MM.1S (cell line): ENCODE measurements at places on chromosomes 1 and 21.

GRCh38 chr1:155499953-155500639 is 62.5 kb downstream of the ASH1L start:
- DNase-seq: peak; percentile 55

DNA sequence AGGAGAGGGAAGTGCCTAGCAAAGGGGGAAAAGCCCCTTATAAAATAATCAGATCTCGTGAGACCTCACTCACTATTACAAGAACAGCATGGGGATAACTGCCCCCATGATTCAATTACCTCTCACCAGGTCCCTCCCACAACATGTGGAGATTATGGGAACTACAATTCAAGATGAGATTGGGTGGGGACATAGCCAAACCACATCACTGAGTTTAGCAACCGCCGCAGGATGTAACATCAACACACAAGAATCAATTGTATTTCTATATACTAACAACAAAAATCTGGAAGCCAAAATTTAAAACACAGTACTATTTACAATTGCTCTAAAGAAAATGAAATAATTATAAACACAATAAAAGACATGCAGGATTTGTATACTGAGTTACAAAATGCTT is 21.9 kb downstream of the DIRAS3 start:
- no peak for DNase-seq

- no peak for DNase-seq
These were observed 18.9 kb downstream of the DBT start for GRCh38 chr1:100230765-100231164.

- DNase-seq: no peak
These were observed 73.5 kb upstream of the RUNX3 start for GRCh38 chr1:25003457-25004190.

DNA sequence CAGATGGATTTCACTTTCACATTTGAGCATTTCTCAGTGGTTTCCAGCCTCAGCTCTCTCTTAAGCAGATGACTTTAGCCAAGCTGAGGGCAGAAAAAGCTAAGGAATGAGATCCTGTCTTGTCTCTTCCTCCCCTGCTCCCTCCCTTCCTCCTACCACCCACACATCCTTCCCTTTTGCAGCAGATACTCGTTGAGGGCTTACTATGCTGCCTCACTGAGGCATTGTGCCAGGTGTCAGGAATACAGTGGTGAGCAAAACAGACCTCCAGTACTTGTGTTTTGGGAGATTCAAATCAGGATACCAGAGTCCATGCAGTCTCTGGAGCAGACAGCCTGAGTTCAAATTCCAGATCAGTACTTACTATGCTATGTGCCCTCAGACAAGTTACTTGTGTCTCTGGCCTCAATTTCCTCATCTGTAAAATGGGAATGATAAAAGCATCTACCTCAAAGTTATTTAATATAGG is 43.2 kb downstream of the KIF26B start:
- peak; percentile 50 for DNase-seq

GRCh38 chr1:39858315-39858714 is 25.0 kb downstream of the TRIT1 start:
- DNase-seq: no peak

DNA sequence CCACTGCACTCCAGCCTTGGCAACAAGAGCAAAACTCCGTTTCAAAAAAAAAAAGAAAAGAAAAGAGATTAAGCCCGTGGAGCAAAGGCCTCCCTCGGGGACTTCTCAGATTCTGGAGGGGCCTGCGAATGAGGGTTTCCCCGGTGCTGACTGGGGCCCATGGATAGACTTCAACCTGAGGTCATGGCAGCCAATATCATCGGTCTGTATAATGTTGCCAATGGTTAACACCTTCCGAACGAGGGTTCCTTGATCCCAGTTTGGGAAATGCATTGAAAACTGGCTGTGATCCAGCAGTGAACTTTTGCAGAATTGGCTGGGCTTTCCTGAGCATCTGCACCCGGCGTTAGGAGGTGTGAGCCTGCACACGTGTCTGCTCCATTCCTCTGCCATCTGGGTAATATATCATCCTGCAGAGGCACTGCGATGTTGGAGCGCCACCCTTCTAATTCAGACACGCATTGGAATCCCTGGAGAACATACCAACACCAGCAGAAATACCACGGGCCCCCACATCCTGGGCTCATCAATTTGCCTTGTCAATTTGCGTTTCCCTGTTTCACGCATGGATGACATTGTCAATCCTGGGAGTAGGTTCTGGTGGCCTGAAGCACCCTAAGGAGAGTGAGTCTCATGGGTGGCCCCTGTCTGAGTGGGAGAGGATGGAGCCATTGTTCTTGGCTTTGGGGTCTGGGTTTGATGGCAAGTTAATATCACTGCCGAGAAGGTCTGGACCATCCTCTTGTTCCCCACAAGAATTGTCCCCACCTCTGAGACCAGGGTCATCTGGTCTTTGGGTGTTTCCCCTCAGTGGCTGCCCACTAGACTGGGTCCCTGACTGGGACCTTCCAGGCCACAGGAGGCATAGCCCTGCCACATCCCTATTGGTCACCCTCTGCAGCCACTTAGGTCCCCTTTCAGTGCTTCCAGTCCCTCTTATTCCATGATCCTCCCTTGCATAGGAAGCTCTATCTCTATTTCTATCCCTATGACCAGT is 441.0 kb downstream of the PTPRU start:
- DNase-seq: no peak

- no peak for DNase-seq
These were observed 26.5 kb upstream of the SLC45A3 start for GRCh38 chr1:205706601-205707502.

GRCh38 chr1:30779294-30780071 is 21.9 kb upstream of the LAPTM5 start:
- peak; percentile 85 for DNase-seq

- DNase-seq: no peak
These were observed 144.0 kb downstream of the PGBD5 start for GRCh38 chr1:230282157-230282556.

DNA sequence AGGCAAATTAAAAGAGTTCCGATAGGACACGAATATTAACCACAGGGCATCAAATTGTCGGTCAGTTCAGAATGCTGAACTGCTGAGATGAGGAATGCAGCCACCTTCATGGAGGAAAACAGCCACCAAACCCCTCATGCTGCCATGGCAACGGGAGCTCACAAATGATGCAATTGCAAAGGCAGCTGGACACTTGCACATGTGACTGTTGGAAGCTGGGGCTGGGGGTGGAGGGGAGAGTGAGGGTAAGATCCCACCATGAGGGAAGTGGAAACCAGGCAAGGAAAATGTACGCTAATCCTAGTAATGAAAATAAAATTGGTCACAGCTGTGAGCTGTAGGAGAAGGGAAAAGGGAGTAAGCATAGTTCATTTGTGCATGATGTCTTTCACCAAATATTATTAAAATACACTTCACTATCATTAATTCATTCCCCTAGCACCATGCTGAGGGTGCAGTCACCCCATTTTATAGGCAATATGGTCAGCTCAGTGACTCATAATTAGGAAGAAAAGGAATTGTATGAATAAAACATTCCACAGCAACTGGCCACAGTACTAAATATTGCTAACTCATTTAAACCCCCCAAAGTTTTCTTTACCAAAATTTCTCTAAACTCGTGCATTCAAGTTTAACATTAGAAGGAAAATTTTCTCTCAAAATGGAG is 15.3 kb downstream of the BECN2 start:
- no peak for DNase-seq

DNA sequence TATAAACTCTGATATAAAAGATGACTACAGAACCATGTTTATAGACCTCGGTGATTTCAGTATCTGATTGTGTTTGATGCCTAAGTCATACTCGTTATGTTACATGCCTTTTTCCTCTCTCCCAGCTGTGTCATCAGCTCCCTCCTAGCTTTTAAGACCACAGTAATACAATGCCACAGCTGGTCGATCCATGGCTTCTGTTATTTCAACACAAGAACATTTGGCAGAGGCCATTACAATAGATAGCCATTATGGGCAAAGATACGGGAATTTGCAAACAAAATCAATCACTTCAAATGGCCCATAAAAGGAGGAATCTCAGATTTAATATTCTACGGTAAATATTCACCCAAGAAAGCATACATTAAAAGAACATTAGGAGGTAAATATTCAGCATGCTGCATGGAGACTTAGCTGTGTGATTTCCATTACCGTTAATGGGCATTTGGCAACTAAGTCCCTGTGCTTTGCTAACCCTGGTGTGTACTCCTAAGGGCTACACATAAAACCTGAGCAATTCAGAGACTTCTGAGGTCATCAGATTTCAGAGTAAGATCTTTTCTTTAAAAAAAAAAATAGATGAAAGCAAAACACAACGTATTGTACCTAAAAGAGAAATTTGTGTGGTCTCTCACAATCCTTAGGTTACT is 153.4 kb downstream of the PIGK start:
- no peak for DNase-seq

- DNase-seq: no peak
These were observed 411.0 kb downstream of the CAMTA1 start for GRCh38 chr1:7196036-7196911.

DNA sequence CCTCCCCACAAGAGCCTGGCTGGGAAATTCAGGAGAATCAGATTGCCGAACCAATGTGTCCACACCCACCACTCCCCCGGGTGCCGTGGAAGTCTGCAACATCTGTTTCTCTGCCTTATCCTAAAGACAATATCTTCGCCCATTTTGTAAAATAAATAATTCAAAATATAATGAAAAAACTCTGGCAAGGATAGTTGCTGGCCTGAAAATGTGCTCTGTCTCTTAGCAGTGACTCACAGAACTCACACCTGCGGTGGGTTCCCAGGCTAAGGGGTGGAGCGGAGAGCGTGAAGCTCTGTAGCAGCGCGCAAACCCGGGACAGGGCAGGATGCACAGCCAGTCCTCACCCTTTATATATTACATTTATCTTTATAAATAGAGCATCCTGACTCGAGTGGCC is 99.9 kb downstream of the COLGALT2 start:
- no peak for DNase-seq

DNA sequence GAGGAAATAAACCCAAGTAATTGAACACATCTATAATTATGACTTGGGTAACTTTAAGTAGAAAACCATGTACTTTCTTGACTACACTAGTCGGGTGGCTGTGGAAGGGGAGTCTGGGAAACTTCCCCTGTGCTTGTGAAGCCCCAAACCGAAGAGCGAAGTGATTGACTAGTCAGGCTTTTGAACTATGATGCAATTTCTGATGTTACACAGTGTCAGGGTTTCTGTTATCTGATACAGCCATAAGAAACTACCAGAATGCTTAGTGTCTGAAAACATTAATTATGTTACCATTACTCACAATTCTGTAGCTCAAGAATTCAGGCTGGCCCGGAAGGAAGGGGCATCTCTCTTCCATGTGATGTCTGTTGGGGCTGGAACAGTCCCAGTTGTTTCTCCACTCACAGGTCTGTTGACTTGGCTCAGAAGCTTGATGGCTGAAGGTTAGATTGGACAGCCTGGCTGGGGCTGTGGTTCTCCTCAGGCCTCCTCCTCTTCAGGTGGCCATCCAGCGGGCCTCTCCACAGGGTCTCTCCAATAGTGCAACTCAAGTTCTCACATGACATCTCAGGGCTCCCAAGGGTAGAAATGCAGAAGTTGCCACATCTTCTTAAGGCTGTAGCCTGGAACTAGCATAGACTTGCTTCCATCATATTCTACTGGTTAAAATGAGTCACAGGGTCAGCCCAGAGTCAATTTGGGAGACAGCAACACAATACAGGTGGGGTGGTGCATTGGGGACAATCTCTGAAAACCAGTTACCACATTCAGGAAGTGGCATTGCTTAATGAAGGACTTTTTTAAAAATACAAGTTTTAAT is 8.3 kb upstream of the C8B start:
- DNase-seq: no peak

DNA sequence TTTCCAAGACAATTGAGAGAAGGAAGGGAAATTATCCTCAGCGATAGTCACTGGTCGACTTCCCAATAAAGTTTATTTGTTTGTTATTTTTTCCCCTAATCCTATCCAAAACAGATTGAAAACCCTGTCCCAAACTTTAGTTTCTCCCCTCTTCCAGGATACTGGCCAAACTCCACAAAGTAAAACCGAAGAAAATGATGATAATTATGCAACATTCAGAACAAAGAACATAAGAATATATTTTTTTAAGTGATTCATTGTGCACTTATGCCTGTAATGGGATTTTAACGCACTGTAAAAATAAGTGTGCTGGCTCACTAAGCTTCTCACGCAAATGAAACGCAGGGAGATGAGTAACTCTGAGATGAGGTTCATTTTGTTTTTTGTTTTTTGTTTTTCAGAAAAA is 6.0 kb downstream of the GLIS1 start:
- DNase-seq: no peak

GRCh38 chr21:41897047-41897669 is 18.0 kb upstream of the PRDM15 start:
- DNase-seq: no peak

GRCh38 chr1:231550448-231550781 is 21.9 kb downstream of the TSNAX start:
- peak; percentile 50 for DNase-seq

- no peak for DNase-seq
These were observed 68.4 kb downstream of the RAB3GAP2 start for GRCh38 chr1:220203816-220204215.

DNA sequence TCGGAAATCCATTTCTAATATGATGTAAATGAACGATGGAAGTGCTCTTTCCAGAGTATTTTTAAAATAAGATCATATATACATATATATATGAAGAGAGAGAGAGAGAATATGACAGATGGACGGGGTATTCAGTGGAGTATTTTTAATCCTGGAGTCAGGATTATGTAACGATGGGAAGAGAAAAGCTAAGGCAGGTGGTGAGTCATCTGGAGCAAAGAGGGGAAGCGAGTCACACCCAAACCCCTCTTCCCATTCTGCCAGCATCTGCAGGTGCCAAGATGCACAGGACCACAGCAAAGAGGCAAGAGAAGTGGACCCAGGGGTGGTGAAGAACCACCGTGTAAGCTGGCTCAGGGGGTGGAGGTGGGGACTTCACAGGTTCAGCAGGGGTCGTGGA is 102.7 kb upstream of the GRIK3 start:
- DNase-seq: no peak

- DNase-seq: no peak
These were observed 43.5 kb downstream of the CDC42 start for GRCh38 chr1:22096036-22096435.

GRCh38 chr1:156845055-156845952 is 13.6 kb downstream of the INSRR start:
- DNase-seq: no peak

DNA sequence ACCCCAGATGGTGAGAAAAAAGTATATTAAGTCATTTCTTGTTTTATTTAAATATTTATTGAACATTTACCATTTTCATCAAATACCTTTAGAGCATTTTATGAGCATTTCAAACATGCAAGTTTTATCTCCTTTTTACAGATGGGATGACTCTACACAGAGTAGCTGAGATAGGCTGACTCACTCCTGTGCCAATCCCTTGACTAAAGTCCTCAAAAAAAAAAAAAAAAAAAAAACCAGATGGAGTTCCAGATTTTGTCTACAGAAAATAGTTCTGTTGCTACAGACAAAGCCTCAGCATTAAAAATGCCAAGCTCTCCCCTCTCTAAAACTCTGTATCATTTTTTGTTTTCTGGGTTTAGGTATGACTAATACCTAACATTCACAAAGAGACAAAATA is 303.0 kb upstream of the PLD5 start:
- no peak for DNase-seq

- DNase-seq: no peak
These were observed 3.5 kb downstream of the CEP170 start for GRCh38 chr1:243251539-243251938.

GRCh38 chr1:66571789-66572188 is 37.8 kb downstream of the SGIP1 start:
- DNase-seq: no peak

- peak; percentile 80 for DNase-seq
These were observed 22.3 kb upstream of the AGPAT3 start for GRCh38 chr21:43842742-43843141.

GRCh38 chr1:53851571-53852285 is 13.6 kb upstream of the NDC1 start:
- DNase-seq: no peak
